Neural progenitor cell (in vitro differentiated cells): ENCODE measurements at places on chromosomes 1 and 21.
A peak's percentile ranks its signal among the peaks of the same experiment; 100 is the strongest.

DNA sequence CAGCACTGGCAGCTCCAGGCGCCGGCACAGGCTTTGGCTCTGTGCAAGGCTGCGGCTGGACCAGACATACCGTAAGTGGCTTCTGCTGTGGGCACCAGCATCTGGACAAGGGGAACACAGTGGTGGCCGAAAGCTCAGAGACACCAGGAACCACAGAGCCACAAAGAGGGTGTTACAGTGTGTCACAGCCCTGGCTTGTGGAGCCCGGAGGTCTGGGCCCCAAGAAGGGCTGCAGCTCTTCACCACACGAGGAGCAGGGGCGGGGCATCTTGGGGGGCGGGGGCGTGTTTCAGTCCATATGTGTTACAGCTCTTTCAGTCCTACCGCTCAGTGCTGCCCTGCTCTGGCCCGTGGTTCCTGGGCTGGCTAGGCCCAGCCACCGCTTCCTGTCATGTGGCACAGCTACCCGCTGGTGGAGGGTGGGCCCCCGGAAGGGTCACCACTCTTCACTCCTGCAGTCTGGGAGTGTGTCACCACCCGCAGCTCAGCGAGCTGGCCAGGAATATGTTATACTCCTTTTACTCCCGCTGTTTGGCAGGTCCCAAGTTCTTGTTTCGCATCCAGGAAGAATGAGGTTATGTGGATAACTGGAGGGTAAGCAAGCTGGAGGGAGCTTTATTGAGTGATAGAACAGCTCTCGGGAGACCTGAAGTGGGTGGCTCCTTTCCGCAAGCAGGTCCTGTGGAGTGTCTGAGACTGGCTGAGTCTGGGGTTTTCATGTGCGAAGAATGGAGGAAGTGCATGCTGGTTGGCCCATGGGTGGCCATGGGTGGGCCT is 3.3 kb upstream of the LSM10 start:
- DNase-seq = peak; percentile 91

GRCh38 chr1:185500001-185500626 is 183.1 kb upstream of the IVNS1ABP start:
- DNase-seq = no peak

GRCh38 chr1:10762153-10762523 is 34.3 kb downstream of the CASZ1 start:
- DNase-seq = no peak

DNA sequence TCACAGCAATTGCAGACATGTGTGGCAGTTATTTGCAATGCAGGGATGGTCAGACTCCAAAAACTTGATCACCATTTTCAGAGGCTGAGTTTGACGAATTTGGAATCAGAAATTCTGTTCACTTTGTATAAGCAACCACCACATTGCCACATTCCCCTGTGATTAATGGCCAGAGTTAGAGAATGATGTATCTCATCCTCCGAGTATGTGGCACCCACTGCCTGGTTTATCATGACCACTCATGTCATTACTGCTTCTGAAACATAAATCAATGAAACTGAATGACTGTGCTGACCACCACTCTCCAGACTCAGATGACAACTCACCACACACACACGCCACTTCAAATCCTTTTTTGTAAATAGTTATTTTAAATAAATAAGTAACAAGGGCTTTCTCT is 66.6 kb upstream of the CACHD1 start:
- DNase-seq = no peak

DNA sequence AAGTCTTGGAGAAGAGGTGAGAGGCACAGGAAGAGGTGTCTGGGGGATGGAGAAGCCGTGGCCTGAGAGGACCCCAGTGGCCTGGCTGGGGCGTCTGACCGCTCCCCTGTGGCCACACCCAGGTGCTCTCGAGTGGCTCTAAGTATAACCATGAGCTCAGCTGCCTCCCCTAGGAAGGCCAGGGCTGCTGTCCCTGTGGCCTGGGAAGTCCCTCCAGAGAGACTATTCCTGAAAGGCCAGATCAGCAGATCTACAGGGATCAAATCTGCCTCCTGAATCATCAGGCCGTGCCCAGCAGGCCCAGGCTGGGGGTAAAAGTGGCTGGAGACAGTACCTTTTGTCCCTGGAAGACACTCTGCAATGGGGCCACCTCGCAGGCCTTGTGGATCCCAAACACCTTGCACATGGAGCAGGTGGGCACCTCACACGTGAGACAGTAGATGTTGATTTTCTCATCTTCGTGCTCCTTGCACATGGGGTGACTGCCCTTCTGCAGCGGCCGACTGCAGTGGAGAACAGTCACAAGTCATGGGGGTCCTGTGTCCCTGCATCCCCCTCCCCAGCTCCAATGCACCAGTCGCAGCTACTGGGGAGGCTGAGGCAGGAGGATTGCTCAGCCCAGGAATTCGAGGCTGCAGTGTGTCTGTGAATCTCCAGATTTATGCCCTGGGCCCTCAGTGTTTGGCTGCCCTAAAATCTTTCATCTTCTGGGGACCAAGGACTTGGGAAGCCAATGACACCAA is 6.4 kb downstream of the TRIM63 start:
- no peak for DNase-seq

GRCh38 chr1:151418081-151418480 is 18.7 kb downstream of the PSMB4 start:
- no peak for DNase-seq

DNA sequence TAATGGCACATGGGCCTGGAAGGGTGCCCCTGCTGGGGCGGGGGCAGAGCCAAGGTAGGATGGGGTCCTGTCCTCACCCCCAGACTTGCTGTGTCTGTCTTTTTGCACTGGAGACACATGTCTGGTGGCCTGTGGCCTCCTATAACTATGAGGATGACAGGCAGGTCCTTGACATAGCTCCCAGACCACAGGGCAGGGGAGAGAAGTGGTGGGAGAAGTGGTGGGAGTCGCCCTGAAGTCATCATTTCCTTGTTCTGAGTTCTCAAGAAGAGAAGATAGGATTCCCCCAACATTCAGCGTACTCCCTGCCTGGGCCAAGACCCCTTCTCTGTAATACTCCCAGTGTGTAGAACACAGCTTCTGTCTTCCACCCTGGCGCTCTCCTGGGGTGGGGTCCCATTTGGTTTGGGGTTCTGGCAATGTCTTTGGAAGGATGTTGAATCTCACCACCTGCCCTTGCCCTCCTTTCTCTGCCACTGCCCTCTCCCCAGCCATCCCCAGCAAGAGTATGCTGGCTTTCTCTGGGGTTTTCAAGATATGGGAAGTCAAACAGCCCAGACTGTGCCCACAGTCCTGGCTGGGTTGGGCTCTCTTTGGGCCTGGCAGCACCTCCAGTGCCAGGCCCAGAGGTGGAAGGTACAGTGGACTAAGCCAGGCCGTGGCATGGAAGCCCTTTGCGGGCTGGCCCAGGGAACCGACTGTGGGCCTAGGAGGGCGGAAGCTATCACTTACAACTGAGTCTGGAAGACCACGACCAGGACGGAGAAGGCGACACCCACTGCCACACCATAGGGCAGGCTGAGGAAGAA is 19.4 kb downstream of the SLC26A9 start:
- DNase-seq = no peak

- DNase-seq = no peak
Measured at GRCh38 chr21:21915816-21916215, 917.6 kb downstream of the NCAM2 start.

DNA sequence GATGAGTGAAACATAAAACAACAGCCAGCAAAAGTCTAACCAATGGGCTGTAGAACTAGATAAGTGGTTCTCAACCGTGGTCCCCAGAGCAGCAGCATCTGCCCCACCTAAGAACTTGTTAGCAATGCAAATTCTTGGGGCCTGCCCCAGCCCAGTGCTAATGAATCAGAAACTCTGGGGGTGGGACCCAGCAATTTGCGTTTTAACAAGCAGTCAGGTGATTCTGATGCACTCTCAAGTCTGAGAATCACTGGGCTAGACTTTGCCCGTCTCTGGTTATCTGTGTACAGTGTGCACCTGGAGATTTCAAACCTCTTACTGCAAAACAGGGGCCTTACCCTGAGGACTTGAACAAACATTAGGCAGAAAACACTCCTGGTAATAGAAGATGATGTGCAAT is 66.5 kb downstream of the PLXNA2 start:
- no peak for DNase-seq

GRCh38 chr1:98048751-98049325 is 128.0 kb upstream of the DPYD start:
- DNase-seq = no peak

GRCh38 chr1:164891615-164892014 is 332.6 kb downstream of the PBX1 start:
- no peak for DNase-seq

- DNase-seq = no peak
Measured at GRCh38 chr21:27017246-27017645, 50.4 kb upstream of the ADAMTS5 start.

DNA sequence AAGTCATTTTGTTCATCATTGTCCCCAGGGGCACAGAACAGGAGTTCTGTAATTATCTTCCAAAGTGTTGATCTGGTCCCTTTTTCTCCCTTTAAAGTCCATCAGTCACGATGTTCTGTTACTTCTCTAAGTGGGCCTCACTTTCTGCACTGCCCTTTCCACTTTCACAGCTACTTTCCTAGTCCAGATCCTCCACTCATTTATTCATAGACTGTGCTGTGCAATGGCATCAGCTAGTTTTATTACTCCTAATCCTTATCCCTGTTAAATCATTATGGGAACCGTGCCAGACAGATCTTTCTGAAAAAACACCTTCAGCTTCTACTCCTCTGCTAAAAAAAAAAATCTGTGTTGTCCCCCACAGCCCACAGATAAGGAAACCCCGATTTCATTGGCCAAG is 64.0 kb upstream of the BCL10 start:
- DNase-seq = no peak

GRCh38 chr1:4271338-4271998 is 371.4 kb upstream of the C1orf174 start:
- DNase-seq = no peak

- peak; percentile 69 for DNase-seq
Measured at GRCh38 chr1:10508511-10508951, 33.8 kb downstream of the PEX14 start.

DNA sequence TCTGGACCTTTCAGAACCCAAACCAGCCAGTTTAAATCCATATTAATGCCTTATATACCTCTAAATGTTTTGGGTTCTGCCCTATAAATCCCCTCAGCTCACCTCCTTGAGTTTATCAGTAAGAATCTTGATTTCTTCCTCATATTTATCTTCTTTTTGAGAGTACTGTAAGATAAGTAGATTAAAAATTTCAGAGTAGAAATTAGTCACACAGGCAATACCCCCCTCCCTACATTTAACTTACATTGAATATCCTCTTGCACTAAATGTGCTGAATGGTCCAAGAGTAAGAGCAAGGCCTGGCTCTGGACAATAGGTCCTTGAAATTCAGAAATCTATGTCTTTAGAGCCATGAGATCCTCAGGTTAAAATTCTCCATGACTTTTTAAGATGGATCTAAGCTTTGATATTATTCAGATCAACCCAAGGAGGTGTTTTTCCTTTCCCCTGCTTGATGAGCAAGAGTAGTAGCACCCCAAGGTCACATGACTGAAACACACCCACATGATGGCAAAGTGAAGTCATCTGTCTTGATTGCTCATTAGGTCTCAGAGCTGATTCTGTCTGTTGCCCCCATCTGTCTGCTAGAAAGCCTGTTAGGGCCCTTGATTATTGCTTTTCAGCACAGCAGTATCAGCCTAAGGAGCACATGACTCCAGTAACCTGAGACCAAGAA is 15.8 kb upstream of the NUP210L start:
- DNase-seq = no peak

DNA sequence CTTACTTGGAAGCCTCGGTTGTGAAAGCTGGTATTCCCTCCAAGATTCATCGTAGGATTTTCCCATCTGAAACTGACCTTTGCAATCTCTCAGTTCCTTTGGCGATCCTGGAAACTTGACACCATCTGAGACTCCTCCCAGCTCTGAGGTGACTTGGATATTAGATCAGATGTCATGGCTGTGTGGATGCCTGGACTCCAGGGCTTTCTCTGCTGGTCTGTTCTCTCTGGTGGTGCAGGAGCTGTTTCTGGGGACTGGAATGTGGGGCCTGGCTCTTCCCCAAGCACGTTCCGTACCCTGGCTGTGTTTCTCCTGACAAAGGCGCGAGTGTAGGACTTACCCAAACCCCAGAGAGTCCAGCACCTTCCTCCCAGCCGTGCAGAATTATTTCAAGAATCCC is 252.2 kb downstream of the RPS6KC1 start:
- DNase-seq = peak; percentile 18

DNA sequence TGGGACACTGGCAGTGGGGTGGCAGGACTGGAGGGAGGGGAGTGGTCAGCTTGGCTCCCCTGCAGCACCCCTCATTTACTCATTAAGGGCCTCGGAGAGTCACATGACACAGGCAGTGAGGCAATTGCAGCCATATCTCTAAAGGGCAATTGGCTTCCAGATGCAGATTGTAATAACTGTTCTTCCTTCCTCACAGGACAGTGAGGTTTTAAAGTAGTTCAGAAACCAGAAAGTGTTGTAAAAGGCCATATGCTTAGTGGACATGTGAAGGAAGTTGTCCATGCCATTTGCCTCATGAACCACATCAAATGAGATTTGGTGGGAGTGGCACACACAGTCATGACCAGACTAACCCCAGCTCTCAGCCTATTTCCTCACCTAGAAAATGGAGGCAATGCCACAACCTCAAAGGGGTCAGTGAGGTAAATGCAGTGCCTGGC is 11.1 kb downstream of the MTX1 start:
- peak; percentile 50 for DNase-seq
